Aorta (tissue), 5 donors: ENCODE measurements at places on chromosomes 16 and 17. TPM values are rescaled to one million over a fixed set of nuclear protein-coding genes. Genes with fewer than 3 reads are reported as not detected.
A peak's percentile ranks its signal among the peaks of the same experiment; 100 is the strongest.

GRCh38 chr16:35523991-35524390 lies 2064.6 kb downstream of the TP53TG3F start:
- H3K27me3 ChIP-seq: no peaks in the 10 kb centered on the region
- H3K27ac ChIP-seq: no peak overlapping the region
- H3K36me3 ChIP-seq: no peaks in the 10 kb centered on the region
- no peak for DNase-seq
- H3K4me3 ChIP-seq: no peak overlapping the region

- DNase-seq: no peak
- peak overlapping the region; percentile 17 for H3K27ac ChIP-seq
- H3K4me3 ChIP-seq: peak overlapping the region; percentile 92
- H3K27me3 ChIP-seq: no peaks in the 10 kb centered on the region
- no peaks in the 10 kb centered on the region for H3K4me1 ChIP-seq
Measured at GRCh38 chr16:49854188-49854795, 1.6 kb downstream of the ZNF423 start.

DNA sequence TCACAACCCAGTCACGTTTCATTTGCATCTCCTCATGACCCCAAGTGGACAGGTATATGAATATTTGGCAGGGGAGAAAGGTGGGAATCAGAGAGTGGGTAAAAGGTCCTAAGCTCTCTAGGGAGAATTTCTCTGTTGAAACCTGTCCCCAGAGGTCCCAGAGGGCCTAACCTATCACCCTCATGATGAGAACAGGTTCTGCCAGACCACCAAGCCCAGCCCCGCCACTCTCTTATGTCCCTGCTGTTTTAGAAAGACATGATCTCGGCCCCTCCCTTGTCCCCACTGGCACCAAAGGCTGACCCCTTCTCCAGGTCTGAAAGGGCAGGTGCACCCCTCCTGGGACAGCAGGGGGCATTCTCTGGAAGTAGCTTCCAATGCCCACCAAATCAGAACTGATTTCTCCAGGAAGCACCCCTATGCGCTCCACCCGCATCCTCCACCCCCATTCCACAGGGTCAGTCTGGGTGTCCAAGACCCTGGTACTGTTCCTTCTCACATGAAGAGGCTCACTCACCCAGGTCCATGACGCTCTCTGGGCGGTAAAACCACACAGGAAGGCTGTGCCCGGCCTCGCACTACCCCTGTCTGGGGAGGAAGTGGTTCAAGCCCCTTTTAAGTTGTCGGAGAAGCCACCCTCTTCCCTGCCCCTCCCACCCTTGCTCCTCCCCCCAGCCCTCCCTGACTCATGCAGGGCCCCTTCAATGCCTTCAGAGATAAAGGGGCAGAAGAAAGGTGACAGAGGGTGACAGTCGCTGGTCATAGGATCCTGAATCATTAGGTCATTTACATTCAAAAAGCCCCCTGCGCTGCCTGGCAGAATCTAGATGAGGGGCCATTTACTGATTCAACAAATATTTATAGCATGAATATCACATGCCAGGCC lies at the start of gene CCR7:
TSS of gene CCR7 (minus strand) at position 590 of the 886 bp plus-strand sequence. CDS start at position 527, 63 bp downstream.
- no peak for DNase-seq
- no peaks in the 10 kb centered on the region for H3K27me3 ChIP-seq
- H3K4me1 ChIP-seq: no peaks in the 10 kb centered on the region
- H3K27ac ChIP-seq: no peak within 1 kb of the TSS
- no peak within 1 kb of the TSS for H3K4me3 ChIP-seq

- no peak overlapping the region for H3K27ac ChIP-seq
- no peak overlapping the region for H3K4me3 ChIP-seq
- no peak for DNase-seq
- H3K4me1 ChIP-seq: no peaks in the 10 kb centered on the region
- no peaks in the 10 kb centered on the region for H3K36me3 ChIP-seq
Measured at GRCh38 chr17:48412841-48413240, 17.2 kb downstream of the SKAP1 start.

DNA sequence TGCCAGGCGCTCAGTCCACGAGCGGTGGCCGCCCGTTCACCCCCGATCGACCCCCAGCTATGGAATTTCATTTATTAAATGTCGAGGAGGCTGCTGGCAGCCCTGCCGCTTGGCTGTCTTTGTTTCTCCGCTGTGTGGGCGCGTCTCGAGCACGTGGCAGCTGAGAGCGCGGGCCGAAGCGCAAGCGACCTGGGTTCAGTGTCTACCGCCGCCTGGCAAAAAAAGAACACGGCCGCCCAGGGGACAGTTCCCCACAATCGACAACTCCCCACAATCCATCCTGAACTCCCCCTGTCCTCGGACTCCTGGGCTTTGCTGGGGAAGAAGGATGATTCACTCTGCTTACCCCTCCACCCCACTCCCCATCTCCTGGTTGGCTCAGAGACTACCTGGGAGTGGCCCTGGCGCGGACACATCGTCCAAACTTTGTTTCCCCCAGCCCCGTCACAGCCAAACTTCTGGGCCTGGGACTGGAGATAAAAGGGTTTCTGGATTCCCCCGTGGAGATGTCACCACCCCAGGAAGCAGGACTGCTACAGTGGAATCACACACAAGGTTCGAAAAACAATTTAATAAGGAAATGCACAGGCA lies 1.7 kb upstream of the ANKRD13B start:
- H3K27me3 ChIP-seq: no peaks in the 10 kb centered on the region
- peaks cover 2% of the 10 kb centered on the region for H3K4me1 ChIP-seq
- DNase-seq: peak; percentile 78
- no peak overlapping the region for H3K27ac ChIP-seq

The SLC38A8 gene
- not detected for total RNA-seq

DNA sequence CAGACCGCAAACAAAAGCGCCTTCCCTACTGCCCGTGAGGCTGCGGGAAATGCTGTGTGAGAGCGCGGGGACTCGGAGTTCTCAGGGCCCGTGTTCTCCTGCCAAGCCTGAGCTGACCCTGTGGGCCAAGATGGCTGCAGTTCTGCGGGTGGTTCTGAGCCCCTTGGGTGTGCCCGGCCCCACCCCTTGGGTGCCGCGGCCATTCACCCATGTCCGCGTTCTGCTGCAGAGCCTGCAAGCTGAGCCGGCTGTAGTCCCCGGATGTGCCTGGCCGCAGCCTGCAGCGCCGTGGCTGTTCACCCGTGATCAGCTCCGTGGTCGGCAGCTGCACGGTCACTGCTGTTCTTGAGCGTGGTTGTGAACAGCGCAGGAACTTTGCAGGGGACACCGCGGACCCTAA lies 20.0 kb downstream of the ACSF3 start:
- no peaks in the 10 kb centered on the region for H3K36me3 ChIP-seq
- H3K27me3 ChIP-seq: no peaks in the 10 kb centered on the region
- H3K4me1 ChIP-seq: no peaks in the 10 kb centered on the region
- peak; percentile 36 for DNase-seq
- no peak overlapping the region for H3K27ac ChIP-seq
- no peak overlapping the region for H3K4me3 ChIP-seq

- no peaks in the 10 kb centered on the region for H3K36me3 ChIP-seq
- no peak overlapping the region for H3K4me3 ChIP-seq
Measured at GRCh38 chr17:45787044-45787443, 2.9 kb downstream of the CRHR1 start.

The ZSCAN10 gene
- not detected for total RNA-seq

The SEPTIN12 gene
- total RNA-seq: not detected

GRCh38 chr17:32609884-32610650 lies 123.3 kb downstream of the CDK5R1 start:
- H3K4me3 ChIP-seq: no peak overlapping the region
- H3K4me1 ChIP-seq: no peaks in the 10 kb centered on the region
- no peak for DNase-seq
- no peak overlapping the region for H3K27ac ChIP-seq
- H3K36me3 ChIP-seq: no peaks in the 10 kb centered on the region
- no peaks in the 10 kb centered on the region for H3K27me3 ChIP-seq

GRCh38 chr16:54164789-54165173 lies 121.8 kb downstream of the IRX3 start:
- H3K27me3 ChIP-seq: no peaks in the 10 kb centered on the region
- no peak for DNase-seq
- H3K4me1 ChIP-seq: no peaks in the 10 kb centered on the region

DNA sequence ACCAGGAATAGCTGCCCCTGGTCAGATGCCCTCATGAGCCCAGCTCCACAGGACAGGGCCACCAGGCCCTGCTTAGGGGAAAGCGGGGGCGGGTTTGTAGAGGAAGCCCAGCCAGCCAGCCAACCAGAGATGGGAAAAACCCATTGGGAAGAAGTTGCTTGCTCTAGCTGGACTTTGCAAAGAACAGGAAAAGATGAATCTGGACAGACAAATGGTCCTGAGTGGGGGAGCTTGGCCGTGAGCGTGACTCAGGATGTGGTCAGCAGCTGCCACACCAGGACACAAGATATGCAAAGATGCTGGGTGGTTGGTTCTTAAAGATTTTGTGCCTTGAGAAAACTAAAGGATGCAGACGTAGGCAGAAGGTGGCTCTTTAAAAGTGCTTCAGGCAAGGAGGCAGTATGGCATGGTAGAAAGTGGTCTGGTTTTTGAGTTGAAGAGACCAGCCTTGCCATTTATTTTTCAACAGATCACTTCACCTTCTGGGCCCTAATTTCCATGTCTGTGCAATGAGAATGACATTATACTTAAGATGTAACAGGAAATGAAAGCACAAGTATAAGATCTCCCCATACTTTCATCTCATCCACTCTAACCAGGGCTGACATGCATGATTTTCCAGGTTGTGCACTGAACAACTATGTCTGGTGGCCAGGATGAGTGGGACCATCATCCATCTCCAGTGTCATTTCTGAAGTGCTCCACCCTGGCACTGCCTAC lies 27.8 kb upstream of the HEATR6 start:
- no peaks in the 10 kb centered on the region for H3K4me1 ChIP-seq
- no peaks in the 10 kb centered on the region for H3K36me3 ChIP-seq
- H3K4me3 ChIP-seq: no peak overlapping the region

DNA sequence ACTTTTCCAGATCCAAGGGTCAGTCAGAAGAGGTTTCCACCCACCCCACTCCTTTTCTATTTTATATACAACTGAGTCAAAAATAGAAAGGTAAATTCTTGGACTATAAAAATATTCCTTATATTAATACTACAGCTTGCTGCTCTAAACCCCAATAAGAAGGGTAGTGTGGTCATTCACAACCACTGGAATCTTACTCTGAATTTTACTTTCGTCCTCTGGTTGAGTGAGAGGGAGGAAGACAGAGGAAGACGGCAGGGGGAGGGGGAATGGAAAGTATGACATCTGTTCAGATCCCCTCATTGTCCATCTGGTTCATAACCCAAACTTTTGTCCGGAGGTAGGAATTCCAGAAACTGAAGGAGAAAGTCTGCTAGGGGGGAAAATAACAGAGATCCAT lies 67.2 kb downstream of the MAF start:
- DNase-seq: no peak
- no peak overlapping the region for H3K27ac ChIP-seq
- H3K4me1 ChIP-seq: no peaks in the 10 kb centered on the region
- no peaks in the 10 kb centered on the region for H3K27me3 ChIP-seq

DNA sequence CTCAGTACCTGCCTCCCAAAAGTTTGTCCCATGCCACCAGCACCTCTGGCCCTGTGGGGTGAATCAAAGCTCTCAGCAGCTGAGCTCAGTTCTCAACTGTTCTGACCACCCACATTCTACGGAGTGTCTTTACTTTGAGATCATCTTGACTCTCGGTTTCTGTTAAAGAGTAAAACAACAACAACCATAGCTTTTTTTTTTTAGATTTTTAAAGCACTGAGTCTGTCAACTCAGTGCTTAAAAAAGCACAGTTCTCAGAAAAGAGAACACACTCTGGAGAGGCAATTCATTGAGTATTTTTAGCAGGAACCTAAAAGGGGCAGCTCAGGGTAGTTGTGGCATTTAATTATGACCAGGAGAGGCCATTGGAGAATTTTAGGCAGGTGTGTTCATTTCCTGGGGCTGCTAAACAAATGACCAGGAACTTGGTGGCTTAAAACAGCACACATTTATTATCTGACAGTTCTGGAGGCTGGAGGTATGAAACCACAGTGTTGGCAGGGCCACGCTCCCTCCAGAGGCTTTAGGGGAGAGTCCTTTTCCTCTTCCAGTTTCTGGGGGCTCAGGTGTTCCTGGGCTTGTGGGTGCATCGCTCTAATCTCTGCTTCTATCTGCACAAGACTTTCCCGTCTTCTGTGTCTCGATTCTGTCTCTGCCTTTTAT lies 6.7 kb upstream of the WFIKKN2 start:
- H3K27me3 ChIP-seq: no peaks in the 10 kb centered on the region
- no peaks in the 10 kb centered on the region for H3K36me3 ChIP-seq
- no peak overlapping the region for H3K4me3 ChIP-seq
- no peak for DNase-seq

- H3K36me3 ChIP-seq: no peaks in the 10 kb centered on the region
- H3K27ac ChIP-seq: no peak overlapping the region
- no peaks in the 10 kb centered on the region for H3K27me3 ChIP-seq
- no peak overlapping the region for H3K4me3 ChIP-seq
Measured at GRCh38 chr16:57062329-57062728, 30.1 kb upstream of the CPNE2 start.

The DHODH gene
- total RNA-seq: 5.0 TPM

GRCh38 chr16:89561884-89562599 lies 1.6 kb downstream of the RPL13 start:
- H3K36me3 ChIP-seq: peaks cover 13% of the 10 kb centered on the region
- no peaks in the 10 kb centered on the region for H3K4me1 ChIP-seq
- no peak for DNase-seq
- H3K27ac ChIP-seq: no peak overlapping the region

DNA sequence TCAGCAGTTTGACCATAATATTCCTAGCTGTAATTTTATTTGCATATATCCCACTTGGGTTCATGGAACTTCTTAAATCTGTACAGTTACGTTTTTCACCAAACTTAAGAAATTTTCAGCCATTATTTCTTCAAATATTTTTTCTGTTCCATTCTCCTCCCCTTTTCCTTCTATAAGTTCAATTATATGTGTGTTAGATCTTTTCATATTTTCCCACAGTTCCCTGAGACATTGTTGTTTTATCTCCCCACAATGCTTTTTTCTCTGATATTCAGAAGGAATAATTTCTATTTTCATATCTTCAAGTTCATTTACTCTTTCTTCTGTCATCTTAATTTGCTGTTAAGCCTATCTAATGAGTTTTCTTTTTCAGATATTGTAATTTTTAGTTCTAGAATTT lies 26.1 kb downstream of the IKZF3 start:
- no peaks in the 10 kb centered on the region for H3K36me3 ChIP-seq
- no peak overlapping the region for H3K27ac ChIP-seq
- H3K4me1 ChIP-seq: no peaks in the 10 kb centered on the region
- no peak overlapping the region for H3K4me3 ChIP-seq

The CENPV gene
- 24.8 TPM for total RNA-seq

The PDIA2 gene
- 1.6 TPM for total RNA-seq
